SK-MEL-5 (cell line): ENCODE measurements at places on chromosomes 11 and 22. TPM values are rescaled to one million over a fixed set of nuclear protein-coding genes. Genes with fewer than 3 reads are reported as not detected.

Gene TREH
- 0.03 and 0.13 TPM in 2 replicates for total RNA-seq

- DNase-seq: no peak
Measured at GRCh38 chr22:34115722-34116121, 195.4 kb upstream of the LARGE1 start.

DNA sequence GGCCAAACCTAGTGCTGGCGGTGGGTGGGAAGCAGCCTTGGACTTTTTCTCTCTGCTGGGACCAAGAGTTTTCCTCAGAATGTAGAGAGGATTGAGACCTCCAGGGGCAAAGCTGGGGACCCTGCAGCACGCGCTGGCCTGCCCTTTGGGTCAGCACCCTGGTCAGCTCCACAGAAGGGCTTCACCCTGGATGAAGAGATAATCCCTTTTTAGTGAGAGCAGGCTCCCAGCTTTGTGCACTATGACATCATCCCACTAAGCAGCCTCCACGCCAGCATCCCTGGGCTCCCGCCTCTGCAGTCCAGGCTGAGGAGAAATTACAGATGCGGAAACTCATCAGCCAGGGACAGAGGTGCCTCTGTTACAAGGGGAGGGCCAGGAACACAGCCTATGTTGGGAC lies 23.5 kb downstream of the DRICH1 start:
- no peak for DNase-seq

Gene C2CD2L
- 2.8 and 5.6 TPM in 2 replicates for total RNA-seq

Gene PHETA2
- total RNA-seq: 0.16 and 0.34 TPM in 2 replicates

Gene GAB2
- total RNA-seq: 38.9 and 42.3 TPM in 2 replicates

DNA sequence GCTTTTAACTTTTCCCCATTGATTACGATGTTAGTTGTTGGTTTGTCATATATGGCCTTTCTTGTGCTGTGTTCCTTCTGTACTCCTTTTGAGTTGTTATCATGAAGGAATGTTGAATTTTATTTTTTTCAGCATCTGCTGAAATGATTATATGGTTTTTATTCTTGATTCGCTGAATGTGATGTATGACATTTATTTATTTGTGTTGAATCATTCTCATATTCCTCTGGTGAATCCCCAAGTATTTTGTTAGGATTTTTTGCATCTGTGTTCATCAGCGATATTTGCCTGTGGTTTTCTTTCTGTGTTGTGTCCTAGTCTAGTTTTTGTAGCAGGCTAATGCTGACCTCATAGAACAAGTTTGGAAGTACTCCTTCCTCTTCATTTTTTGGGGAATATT lies 78.2 kb downstream of the GGT1 start:
- no peak for DNase-seq

Gene ARHGAP32
- total RNA-seq: 8.6 and 9.6 TPM in 2 replicates

GRCh38 chr11:100562128-100562527 lies 125.0 kb upstream of the ARHGAP42 start:
- no peak for DNase-seq

GRCh38 chr11:45921561-45922424 lies 663 bp upstream of the LARGE2 start:
- DNase-seq: no peak

Gene MRGPRE
- total RNA-seq: not detected in 2 replicates

DNA sequence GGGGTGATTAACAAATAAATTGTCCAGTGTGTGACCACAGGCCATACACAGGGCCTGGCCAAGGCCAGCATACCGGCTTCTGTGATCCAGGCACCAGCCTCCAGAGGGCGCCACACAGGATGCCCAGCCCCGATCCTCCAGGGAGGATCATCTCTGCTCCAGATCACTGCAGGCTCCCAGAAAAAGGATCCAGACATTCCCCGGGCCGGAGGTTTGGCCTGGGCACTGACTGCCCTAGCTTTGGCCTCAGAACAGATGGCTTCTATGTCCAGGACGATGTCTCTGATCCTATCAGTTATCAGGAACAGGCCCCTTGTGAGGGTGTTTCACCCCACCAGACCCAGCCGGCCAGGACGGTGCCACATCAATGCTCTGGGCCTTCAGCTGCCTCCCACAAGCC lies 74.5 kb upstream of the LMO1 start:
- DNase-seq: peak; percentile 60

Gene SYT7
- total RNA-seq: 0.69 and 2.6 TPM in 2 replicates

DNA sequence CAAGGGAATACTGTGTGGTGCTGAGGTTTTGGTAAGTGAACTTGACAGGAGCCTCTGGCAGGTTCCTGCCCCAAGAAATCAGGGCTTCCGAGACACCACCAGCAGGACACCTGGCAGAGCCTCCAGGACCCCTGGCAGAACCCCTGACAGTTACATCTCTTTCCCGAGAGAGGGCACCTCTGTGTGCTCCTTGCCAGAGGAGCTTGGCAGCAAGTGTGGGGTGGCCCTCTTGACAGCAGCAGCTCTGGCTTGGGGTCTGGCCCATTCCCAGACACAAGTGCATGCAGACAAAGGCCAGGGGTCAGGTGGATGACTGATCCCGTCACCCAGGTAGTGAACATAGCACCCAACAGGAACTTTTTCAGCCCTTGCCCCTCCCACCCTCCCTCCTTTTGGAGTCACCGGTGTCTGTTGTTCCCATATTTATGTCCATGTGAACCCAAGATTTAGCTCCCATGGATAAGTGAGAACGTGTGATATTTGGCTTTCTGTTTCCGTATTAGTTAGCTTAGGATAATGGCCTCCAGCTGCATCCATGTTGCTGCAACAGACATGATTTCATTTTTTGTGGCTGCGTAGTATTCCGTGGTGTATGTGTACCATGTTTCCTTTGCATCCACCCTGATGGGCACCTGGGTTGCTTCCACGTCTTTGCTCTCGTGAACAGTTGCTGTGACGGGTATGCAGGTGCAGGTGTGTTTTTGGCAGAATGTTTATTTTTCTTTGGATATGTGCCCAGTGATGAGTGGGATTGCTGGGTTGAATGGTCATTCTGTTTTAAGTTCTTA lies 21.2 kb upstream of the OSBPL5 start:
- no peak for DNase-seq

DNA sequence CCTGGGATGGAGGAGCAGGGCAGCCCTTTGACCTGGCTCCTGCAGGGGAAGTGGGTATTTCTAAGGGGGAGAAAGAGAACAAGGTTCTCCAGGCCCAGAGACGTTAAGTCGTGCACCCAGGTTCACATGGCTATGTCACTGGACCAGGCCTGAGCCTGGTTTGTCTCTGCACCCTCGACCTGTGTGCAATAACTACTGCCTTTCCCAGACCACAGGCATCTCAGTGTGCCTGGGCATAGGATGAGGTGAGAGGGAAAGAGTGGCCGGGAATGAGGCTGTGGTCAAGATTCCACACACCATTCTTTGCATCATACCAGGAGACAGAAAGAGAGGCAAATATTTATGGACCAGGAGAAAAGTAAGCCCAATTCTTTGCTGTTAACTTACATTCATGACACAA lies 66.8 kb downstream of the PRR5L start:
- DNase-seq: no peak

- DNase-seq: no peak
Measured at GRCh38 chr11:11979488-11980117, 28.8 kb downstream of the DKK3 start.

GRCh38 chr11:62153087-62153395 lies 29.2 kb downstream of the INCENP start:
- no peak for DNase-seq

Gene OR8H2
- total RNA-seq: not detected in 2 replicates

- DNase-seq: peak; percentile 57
Measured at GRCh38 chr11:30873924-30874610, 287.9 kb upstream of the MPPED2 start.

- no peak for DNase-seq
Measured at GRCh38 chr11:77112641-77113381, 10.2 kb downstream of the OMP start.

Gene ART5
- total RNA-seq: not detected in 2 replicates

Gene RTN4R
- 7.2 TPM in 2 replicates for total RNA-seq

Gene TBX10
- total RNA-seq: not detected in 2 replicates

GRCh38 chr11:125081098-125081798 lies 18.1 kb downstream of the SLC37A2 start:
- no peak for DNase-seq

Gene HEPACAM
- total RNA-seq: not detected in 2 replicates

DNA sequence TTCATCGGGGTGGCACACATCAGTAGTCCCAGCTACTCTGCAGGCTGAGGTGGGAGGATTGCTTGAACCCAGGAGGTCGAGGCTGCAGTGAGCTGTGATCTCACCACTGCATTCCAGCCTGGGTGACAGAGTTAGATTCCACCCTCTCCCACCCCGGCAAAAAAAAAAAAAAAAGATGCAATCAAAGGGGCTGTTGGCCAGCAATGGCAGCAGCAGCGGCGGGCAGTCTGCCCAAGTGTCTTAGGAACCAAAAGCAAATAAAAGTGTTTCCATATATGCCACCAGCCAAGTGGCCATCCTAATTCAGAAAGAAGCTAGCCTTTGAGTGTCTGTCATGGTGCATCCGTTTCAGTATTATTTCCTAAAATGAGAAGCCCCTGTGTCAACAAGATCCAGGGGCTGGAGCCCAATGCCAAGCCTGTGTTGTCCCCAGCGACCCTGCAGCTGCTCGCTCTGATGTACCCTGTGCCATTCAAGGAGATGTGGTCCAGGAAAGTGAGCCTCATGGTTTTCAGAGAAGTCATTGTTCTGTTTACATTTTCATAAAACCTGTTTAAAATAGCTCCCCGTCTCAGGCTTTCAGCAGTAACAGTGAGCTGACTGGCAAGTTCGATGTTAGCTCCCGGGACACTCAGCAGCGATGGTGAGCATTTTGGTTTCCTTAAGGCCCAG lies 12.5 kb downstream of the CDPF1 start:
- no peak for DNase-seq

Gene PAAF1
- 15.7 and 17.7 TPM in 2 replicates for total RNA-seq

Gene RFPL1
- total RNA-seq: not detected in 2 replicates

Gene P4HA3
- 2.2 and 2.6 TPM in 2 replicates for total RNA-seq

GRCh38 chr11:46898396-46899095 lies 19.8 kb downstream of the LRP4 start:
- DNase-seq: no peak

Gene MUC2
- not detected in 2 replicates for total RNA-seq

GRCh38 chr11:125264100-125265022 lies 99.8 kb downstream of the PKNOX2 start:
- no peak for DNase-seq

Gene HSPB2
- not detected in 2 replicates for total RNA-seq

Gene NUCB2
- 32.5 and 41.4 TPM in 2 replicates for total RNA-seq

Gene IRF7
- 3.5 and 3.7 TPM in 2 replicates for total RNA-seq

Gene MPPED2
- 2.6 and 3.7 TPM in 2 replicates for total RNA-seq

- no peak for DNase-seq
Measured at GRCh38 chr22:19520007-19520406, 4.2 kb downstream of the CLDN5 start.

DNA sequence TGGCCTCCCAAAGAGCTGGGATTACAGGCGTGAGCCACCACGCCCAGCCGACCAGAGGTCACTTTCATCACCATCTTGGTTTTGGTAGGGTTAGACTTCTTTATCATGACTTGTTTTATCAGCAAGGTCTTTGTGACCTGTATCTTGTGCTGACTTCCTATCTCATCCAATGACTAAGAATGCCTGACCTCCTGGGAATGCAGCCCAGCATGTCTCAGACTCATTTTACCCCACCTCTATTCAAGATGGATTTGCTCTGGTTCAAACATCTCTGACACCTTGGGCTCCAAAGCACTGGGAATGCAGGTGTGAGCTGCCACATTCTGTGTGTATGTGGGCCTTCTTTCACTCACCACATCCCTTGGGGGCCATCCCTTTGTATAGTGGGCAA lies 5.1 kb upstream of the TALDO1 start:
- no peak for DNase-seq

Gene XKR3
- 1.9 and 2.8 TPM in 2 replicates for total RNA-seq

GRCh38 chr11:120877746-120878365 lies 146.0 kb upstream of the TBCEL start:
- DNase-seq: no peak

GRCh38 chr11:638631-639331 lies 1.7 kb downstream of the DRD4 start:
- DNase-seq: no peak

Gene C11orf21
- not detected in 2 replicates for total RNA-seq

- peak; percentile 56 for DNase-seq
Measured at GRCh38 chr22:37601540-37602442, 6.8 kb upstream of the GGA1 start.

GRCh38 chr11:45881708-45882368 lies 3.6 kb upstream of the MAPK8IP1 start:
- DNase-seq: no peak

Gene MUC6
- not detected in 2 replicates for total RNA-seq
